ENCODE measurements at places on chromosomes 5 and 9. TPM values are rescaled to one million over a fixed set of nuclear protein-coding genes. Genes with fewer than 3 reads are reported as not detected.

BTNL8 gene
- total RNA-seq = not detected

PCDHA1 gene
- under 0.01 TPM for total RNA-seq

IL5 gene
- total RNA-seq = not detected

KCNV2 gene
- not detected for total RNA-seq

ELOVL7 gene
- 0.09 TPM for total RNA-seq
